Activated CD8-positive, alpha-beta memory T cell treated with anti-CD3 and anti-CD28 coated beads for 1 hour (primary cell): ENCODE measurements at places on chromosomes 12 and 14.

GRCh38 chr14:41457393-41457792, 149.3 kb upstream of the LRFN5 start:
- no peak for DNase-seq

DNA sequence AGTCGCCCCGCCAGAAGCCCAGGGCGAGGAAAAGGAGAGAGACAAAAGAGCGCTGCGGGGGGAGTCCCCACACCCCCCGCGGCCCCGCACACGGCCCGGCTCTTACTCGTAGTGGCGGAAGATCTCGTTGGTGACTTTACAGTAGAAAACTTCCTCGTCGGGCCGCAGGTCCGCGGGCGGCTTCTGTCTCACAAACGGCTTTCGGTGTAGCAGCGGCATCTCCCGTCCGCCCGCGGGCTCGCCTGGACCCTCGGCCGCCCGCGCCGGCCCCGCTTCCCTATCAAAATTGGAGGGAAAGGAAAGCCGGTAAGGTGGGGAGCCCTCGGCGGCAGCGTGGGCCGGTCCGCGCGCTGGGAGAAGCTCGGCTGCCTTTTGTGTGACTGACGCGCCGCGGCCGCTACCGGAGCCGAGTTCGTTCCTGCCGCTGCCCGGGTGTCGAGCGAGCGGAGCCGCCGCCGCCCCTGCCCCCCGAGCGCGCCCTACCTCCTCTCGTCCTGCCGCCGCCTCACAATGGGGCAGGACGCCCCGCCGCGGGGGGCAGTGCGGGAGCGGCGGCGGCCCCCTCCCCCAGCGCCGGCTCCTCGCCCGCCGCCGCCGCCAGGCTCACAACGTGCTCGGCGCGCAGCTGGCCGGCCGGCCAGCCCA, 652 bp downstream of the BAZ1A start:
- peak; percentile 9 for DNase-seq

DNA sequence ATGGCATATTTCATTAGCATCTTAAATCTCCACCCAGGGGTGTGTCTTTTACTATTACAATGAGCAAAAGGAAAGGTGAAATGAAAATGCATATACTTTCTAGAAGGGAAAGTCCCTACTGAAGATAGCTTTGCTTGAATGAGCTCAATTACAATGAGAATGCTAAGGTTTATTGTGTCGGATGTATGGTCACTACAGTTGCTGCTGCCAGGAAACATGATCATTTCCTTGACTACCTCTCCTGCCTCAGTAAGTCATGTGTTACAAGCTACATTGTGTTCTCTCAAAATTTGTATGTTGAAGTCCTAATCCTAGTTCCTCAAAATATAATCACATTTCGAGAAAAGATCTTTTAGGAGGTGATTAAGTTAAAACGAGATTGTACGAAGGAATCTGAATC, 322.2 kb downstream of the MDGA2 start:
- no peak for DNase-seq

- peak; percentile 42 for DNase-seq
These were observed 2.6 kb downstream of the ITPK1 start for GRCh38 chr14:93112891-93113677.

- DNase-seq, result no peak
These were observed 163.1 kb upstream of the TMPO start for GRCh38 chr12:98352218-98352811.

DNA sequence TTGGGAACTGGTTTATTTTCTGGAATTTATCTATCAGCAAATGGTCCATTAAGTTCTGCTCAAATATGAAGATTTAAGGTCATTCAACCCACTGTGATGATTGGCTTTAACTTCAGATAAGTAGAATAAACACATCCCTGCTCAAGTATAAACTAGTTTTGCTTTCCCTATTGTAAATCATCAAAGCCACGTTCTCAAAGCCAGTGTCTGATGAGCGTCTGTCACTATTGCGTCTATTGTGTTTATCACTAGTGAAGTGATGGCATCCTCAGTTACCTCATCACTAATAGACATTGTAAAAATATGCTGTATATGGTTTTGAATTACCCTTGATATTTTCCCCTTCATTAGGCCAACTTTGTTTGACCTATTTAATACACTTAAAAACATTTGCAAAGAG, 351.3 kb downstream of the BCAT1 start:
- DNase-seq, result no peak

GRCh38 chr12:130053651-130054069, 108.6 kb upstream of the FZD10 start:
- no peak for DNase-seq

GRCh38 chr12:24853588-24853987, 95.3 kb downstream of the BCAT1 start:
- no peak for DNase-seq

DNA sequence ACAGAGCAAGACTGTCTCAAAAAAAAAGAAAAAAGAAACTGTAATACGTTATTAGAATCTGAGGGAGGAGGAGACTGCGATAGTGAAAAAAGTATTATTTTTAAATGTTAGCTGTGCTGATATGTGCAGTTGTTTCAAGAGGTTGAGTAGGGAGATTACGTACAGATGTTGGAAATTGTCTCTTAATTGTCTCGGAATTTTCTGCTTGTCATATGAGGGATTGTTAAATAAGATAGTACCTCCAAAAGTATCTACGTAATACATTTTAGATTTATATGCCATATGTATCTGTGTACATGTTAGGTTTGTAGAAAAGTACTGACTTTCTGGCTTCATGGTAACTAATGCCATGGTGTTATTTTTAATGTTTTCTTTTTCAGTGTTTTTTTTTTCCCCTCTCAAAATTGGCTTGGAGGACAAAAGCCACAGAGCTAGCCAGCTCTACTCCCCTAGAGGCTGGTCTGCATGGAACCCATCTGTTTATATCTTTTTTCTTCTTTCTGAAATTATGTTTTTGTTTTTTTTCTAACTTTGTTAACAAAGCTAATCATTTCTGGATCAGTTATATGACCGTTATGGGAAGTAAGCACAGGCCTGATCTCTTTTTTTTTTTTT, 3.4 kb downstream of the RIMKLB start:
- no peak for DNase-seq

DNA sequence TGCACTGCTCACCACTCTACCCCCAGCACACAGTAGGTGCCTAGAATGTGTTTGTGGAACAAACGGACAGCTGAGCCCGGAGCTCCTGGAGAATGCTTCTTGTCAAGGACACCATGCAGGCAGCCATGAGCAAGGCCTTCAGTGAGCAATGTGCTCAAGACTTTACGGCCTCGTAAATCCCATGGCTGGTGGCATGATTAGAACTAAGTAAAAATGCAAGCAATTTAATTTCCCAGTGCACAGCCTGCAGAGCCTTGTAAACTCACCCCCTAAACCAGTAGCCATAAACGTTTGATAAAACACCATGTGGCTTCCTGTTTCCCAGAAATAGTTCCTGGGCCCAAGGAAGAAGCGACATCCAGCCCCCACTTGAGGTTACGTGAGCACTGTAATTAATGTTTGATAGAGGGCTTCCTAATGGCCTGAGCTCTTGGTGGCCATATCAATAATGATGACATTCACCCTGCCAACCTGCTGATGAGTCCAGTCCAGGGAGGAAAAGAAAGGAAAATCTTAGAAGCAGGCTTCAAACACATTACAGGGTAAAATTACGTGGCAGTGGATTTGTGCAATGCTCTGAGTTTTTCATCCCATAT, 36.4 kb upstream of the FICD start:
- DNase-seq, result no peak

- no peak for DNase-seq
These were observed 8.5 kb upstream of the LTBP2 start for GRCh38 chr14:74620497-74620921.

DNA sequence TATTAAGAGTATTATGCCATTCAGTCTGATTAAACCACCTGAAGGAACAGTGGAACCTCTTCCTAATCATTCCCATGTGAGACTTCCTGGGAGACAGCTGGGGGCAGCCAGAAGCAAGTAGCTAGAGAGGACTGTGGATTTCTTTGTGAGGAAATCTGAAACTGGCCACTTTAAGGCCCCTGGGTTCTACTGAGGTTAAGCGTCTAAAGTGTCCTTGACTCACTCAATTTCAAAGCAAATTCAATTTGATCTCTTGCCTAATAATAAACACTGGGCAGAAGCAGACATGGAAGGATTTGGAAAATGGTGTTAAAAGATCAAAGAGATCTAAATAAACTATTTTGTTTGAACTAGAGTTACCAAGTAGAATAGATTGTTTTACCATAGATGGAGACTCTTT, 909.9 kb downstream of the NRXN3 start:
- DNase-seq, result no peak

GRCh38 chr12:120439646-120440247, 1.8 kb downstream of the COX6A1 start:
- DNase-seq, result peak; percentile 56

GRCh38 chr14:104967386-104968152, 10.6 kb downstream of the AHNAK2 start:
- DNase-seq, result no peak

- DNase-seq, result no peak
These were observed 58.9 kb upstream of the KITLG start for GRCh38 chr12:88638966-88639760.

GRCh38 chr14:100140452-100141078, 18.9 kb downstream of the DEGS2 start:
- DNase-seq, result no peak

GRCh38 chr12:24719293-24719721, 229.6 kb downstream of the BCAT1 start:
- no peak for DNase-seq

DNA sequence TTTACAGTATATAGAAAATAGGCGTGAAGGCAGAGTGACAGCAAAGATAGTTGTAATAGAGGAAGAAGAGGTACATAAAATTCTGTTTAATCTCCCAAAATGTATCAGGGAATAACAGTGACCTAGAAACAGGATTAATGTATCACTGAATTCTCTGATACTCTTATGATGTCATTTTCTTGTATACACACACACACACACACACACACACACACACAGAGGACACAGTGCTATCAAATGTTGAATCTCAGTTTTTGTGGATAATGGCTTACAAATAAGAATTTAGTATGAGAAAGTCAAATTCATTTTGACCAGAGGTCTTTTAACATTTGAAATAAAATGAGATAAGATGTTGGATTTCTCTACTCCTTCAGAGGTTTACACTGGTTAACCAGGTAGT, 4.3 kb upstream of the LRIG3 start:
- no peak for DNase-seq

DNA sequence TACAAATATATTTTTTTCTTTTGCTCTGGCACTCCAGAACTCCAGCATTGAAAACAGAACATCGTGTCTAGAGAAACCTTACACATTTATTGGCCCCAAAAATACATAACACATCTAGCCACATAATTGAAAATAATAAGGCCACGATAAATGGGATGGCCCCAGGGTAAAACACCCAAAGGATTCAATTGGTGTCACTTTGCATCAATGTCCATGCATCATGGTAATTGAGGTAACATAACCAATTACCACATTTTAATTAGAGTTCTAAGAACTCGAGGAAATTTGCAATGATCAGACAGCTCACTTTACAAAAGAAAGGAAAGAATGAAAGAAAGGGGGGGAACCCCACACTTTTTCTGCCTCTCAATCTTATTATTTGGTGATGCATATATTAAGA, 151.8 kb upstream of the NPAS3 start:
- DNase-seq, result no peak

DNA sequence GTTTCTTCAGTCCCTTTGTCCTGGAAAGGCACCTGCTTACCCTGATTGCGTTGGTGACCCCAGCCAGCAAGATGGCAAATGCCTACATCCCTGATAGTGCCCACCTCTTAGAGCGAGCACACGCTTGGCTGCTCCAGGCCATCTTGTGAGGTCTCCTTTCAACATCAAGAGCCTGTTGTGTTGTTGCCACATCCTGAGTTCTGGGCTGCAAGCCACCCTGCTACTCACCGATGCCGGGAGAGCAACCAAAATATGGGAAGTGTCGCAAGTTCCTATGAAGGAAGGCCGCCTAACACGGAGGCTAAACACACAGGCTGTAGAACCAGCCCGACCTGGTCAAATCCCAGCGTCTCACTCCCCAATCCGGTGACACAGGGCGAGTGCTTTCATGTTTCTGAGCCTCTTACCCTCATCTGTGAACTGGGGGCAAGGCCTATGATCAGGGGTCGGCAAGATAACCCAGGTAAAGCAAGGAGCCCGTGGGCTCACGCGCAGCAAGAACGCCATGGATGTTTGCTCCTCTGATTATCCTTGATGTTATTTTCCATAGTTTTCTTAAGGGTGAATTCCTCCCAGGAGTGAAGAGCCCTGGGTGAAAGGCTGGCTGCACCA, 98.4 kb downstream of the LGMN start:
- DNase-seq, result no peak

- DNase-seq, result no peak
These were observed 185.1 kb upstream of the CDKN3 start for GRCh38 chr14:54211551-54212308.

DNA sequence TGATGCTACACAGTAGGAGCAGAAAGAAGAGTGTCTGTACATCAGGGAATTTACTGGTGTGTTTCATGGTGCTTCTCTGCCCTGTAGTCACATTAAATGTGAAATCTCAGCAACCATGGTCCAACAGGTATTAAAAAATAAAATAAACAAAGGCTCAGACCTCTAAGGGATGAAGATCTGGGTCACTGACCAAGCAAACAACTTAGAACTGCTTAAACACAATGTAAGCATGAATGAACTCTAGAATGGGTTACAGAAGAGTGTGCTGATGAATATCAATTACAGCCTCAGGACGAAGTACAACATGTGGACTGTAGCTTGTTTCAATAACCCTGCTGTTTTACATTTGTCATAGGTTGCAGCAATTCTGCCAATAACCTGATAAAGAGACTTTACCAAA, 47.4 kb downstream of the SLC35F4 start:
- no peak for DNase-seq

- DNase-seq, result no peak
These were observed 119.1 kb downstream of the ITPR2 start for GRCh38 chr12:26713885-26714383.

GRCh38 chr14:79686196-79686595, 525.1 kb downstream of the DIO2 start:
- DNase-seq, result no peak

DNA sequence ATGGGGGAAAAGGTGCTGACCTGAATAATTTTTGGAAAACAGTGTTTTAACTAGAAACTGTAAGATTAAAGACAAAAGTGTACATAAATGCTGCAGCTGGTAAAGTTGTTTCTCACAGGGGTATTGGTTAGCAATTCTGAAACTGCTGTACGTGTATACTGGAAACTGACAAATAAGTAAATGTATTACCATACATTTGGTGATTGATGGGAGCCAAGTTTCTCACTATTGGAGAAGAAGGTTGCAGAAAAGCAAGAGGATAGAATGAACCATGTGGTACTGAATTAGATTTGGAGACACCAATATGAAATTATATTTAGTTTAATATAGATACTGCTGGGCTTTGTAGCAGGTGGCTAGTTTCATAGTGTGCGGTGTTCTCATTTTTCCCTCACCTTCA, 19.6 kb upstream of the FBXO33 start:
- DNase-seq, result no peak

- DNase-seq, result no peak
These were observed 3.6 kb downstream of the LARP4 start for GRCh38 chr12:50404307-50404706.
